ENCODE measurements at places on chromosomes 2 and 18.

GRCh38 chr2:96137321-96138178 lies 752 bp downstream of the ASTL start:
- DNase-seq = no peak

- no peak for DNase-seq
Observed at GRCh38 chr2:230898016-230898712, 26.9 kb downstream of the GPR55 start.

DNA sequence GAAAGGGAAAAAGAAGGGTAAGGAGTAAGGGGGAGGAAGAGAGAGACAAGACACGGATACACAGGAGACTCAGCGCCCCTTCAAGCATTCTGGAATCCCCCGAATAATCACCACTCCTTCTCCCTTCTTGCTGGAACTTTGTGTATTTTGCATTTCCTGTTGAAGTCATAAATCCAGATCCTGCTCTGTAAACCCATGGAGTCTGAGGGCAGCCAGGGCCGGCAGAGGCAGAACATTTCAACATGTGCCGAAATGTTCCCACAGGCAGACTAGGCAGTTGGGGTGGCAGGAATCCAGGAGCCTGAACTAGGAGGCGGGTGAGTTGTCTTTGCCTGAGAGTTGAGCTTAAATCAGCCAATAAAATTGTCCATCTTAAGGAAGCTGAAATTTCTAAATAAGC lies 193.1 kb downstream of the SH3RF3 start:
- DNase-seq = no peak

GRCh38 chr2:212727751-212728150 lies 189.1 kb upstream of the ERBB4 start:
- no peak for DNase-seq

- DNase-seq = no peak
Observed at GRCh38 chr2:25590921-25591505, 82.4 kb downstream of the DTNB start.

DNA sequence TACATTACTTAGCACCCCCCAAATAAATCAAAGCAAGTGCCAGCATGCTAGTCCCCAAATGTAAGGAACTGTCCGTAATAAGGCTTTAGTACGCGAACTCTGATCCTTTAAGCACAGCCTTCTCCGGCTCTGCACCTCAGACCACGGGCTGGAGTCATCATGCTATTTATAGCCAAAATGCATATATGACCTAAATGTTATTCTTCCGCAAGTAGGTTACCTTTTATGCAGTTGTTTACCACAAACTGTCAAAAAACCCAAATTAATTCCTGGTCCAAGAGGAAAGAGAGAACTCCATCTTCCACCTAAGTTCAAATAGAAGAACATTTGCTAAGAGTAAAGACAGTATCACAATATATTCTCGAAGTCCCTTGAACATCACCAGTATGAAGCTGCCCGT lies 42.7 kb downstream of the ZNF516 start:
- peak; percentile 59 for DNase-seq

DNA sequence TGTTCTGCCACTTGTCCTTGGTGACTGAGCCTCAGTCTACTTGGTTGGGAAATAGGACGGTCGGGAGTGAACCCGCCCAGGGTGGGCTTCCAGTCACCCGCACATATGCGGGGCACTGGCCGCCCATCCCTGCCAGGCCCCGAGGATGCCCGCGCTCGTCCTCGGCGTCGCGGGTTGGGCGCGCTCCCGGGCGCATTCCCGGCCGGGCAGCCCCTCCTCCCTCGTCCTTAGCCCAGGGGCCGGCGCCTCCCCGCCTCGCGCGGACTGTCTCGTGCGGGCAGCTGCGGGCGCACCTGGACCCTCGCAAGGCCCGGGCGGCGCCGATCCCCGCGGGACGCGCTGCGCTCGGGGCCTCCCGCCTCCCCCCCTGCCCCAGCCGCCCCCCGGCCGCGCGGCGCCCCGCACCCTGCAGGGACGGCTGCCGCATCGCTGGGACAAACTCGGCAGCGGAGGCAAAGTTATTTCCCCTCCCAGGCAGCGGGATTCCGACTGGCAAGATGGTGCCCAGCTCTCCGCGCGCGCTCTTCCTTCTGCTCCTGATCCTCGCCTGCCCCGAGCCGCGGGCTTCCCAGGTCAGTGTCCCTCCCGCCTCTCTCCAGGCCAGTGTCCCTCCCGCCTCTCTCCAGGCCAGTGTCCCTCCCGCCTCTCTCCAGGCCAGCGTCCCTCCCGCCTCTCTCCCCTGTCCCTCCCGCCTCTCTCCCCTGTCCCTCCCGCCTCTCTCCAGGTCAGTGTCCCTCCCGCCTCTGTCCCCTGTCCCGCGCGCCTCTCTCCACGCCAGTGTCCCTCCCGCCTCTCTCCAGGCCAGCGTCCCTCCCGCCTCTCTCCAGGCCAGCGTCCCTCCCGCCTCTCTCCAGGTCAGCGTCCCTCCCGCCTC lies at the start of gene FBLN7:
FBLN7 (plus strand) TSS at position 227 of the 874 bp plus-strand sequence; CDS start at position 498, 271 bp downstream.
- DNase-seq = no peak

DNA sequence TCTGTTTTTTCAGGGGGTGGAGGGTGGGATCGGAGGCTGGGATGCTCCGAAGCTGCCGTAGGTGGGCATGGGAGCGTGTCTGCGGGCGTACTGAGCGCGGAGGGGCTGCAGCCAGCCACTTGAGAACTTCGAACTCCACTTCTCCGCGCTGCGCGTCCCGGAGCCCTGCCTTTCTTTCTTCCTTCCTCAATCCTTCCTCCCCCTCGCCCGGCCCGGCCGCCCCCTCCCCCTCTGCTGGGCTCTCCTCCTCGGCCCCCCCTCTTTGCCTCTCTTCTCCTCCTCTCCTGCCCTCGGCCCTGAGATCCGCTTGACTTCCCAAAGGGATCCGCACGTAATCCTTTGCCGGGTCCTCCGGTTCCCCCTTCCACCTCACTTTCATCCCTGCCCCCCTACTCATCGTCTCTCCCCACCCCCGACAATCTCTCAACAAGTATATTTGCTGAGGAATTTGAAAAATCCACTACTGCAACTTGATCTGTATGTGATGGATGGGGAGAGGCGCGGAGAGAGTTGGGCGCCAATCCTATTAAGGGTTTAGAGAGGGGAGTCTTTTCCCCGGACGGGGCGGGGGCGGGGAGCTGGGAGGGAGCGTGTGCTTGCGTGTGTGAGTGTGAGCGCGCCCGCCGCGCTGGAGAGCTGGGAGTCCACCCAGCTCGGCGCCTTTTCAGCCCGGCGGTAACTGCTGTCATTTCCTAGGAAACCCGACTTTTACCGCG lies 1.1 kb downstream of the GLI2 start:
- no peak for DNase-seq

DNA sequence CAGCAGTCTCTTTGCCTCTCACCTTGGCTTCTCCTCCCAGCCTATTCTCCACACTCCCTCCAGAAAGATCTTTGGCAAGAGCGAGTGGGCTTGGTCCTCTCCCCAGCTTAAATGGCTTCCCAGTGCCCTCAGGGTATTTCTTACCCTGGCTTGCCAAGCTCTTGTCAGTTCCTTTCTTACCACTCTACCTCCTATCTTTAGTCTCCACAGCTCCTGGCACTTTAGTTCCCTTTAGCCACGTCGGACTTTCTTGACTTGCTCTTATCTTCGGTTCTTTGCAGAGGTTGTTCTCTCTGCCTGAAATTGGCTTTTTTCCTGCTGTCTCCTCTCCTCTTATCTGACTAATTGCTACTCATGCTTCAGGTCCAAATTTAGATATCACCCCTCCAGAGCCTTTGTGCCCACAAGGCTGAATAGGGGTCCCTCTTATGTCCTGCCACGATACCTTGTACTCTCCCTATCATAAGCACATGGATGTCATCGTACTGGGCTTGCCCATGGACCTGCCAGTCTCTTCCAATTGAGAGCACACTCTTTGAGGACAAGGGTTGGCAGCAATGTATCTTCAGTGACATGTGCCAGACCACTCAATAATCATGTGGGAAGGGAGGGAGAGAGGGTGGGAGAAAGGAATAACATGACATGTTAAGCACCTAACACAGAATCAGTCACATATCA lies 131.7 kb upstream of the CTAGE1 start:
- no peak for DNase-seq

- no peak for DNase-seq
Observed at GRCh38 chr2:237561221-237561620, 5.2 kb upstream of the PRLH start.

Data from NCI-H1092 treated with DMSO at 0.1 percent for 48 hours (cell line).